ENCODE measurements at places on chromosomes 6 and 20. TPM values are rescaled to one million over a fixed set of nuclear protein-coding genes. Genes with fewer than 3 reads are reported as not detected.

Gene LRFN2
- not detected for total RNA-seq

Gene E2F3
- 3.3 TPM for total RNA-seq

Gene SLC17A4
- total RNA-seq, result not detected

Gene SLC13A3
- 2.5 TPM for total RNA-seq

Gene BMP2
- 0.18 TPM for total RNA-seq

Gene GPR6
- total RNA-seq, result not detected

Gene ZC2HC1B
- total RNA-seq, result not detected

Gene SAMD3
- total RNA-seq, result 3.1 TPM

Gene PI16
- under 0.01 TPM for total RNA-seq

DNA sequence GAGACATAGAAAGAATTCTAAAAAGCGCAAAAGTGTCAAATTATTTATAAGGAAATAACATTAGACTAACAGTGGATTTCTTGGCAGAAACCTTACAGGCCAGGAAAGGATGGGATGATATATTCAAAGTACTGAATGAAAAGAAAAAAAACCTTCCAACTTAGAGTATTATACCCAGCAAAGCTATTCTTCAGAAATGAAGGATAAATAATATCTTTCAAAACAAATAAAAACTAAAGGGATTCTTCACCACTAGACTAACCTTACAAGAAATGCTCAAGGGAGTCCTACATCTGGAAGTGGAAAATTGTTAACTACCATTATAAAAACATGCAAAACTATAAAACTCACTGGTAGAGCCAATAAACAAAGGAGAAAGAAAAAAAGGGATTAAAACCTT is 65.8 kb downstream of the SLC22A2 start:
- DNase-seq, result no peak

DNA sequence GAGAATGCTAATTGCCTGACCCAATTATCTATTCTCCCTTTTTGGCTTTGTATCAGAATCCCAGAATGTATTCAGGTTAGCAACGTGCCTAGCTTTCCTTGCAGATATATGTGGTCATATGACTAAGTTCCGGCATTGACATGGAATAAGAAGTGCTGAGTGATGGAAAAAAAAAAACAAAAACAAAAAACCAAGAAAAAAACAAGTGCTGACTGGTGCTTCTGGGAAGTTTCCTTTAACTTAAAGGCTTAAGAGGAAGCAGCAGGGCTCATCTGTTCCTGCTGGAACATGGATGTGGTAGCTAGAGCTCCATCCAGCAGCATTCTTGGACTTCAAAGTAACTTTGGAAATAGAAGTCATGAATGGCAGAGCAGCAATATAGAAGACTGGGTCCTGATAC is 10.4 kb upstream of the RPF2 start:
- DNase-seq, result no peak

DNA sequence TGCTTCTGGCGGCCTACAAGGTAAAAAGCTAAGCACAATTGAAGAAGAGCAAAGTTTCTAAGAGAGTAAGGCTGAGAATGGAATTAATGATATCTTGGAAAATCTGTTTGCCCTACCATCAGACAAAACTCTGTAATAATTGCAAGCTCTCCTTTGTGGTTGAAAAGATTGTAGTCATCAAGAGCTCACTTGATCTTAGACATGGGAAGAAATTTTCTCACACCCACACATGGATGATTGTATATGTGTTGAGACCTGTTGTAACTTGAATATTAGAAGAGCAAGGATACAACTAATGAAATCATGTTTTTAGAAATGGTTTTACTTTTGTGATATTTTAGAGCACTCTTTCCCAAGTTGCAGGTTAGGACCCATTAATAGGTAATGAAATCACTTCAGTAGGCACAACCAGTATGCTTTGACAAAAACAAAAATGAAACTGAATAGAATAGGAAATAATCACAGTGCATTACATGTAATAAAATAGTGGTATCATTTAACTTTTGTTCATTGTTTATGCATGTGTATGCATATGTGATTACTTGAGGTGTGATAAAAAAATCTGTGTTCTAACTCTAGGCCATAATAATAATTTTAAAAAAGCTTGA is 14.0 kb downstream of the DCBLD1 start:
- DNase-seq, result peak; percentile 90

DNA sequence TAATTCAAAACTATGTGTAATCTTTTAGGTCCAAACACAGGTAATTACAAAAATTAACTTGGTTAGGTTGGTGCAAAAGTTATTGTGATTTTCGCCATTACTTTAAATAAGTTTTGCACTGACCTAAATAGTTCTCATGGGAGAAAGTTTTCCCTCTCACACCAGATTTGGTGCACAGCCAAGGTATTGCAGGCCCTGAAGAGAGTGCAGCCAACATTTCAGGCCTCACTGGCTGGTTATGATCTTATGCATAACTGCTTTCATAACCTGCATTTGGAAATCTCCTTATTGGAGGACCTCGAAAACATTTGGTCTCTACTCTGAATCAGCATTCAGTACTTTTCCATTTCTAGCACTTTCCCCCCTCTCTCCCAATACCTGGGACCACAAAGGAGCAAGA is 993.1 kb upstream of the MANEA start:
- DNase-seq, result no peak

DNA sequence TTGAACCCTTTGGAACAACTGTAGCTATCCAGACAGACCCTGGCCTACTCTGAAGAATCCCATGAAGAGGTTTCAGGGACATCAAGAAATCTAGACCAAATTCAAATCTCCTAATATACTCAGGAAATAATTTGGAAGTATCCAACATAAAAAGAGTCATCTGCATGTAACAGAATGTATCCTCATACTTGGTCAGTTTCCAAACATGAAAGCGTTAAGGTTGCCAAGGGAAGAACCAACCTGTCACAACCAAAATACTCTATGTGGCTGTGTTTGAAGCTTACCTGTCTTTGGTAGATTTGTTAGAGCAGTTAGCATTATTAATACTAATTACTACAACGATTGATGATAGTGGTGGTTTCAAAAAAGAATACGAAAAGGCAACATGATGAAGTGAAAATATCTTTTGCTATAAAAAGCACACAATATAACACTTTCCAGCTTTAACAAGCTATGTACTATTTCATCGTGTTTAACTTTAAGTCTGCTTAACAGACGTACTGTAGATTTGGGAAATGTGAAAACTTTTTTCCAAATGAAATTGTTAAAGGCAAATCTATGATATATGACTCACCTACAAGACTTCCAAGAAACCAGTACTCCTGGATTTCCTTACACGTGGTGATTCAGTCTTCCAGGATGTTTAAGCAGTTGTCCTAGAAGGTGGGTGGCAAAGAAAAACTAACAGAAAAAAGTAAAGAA is 46.6 kb upstream of the ENPP1 start:
- peak; percentile 89 for DNase-seq

- DNase-seq, result peak; percentile 11
Observed at GRCh38 chr6:26056583-26057350, 30.5 kb upstream of the HFE start.

GRCh38 chr6:26223228-26223627 is 136.0 kb downstream of the HFE start:
- DNase-seq, result peak; percentile 33

- DNase-seq, result peak; percentile 45
Observed at GRCh38 chr6:43771210-43771857, 1.3 kb downstream of the VEGFA start.

DNA sequence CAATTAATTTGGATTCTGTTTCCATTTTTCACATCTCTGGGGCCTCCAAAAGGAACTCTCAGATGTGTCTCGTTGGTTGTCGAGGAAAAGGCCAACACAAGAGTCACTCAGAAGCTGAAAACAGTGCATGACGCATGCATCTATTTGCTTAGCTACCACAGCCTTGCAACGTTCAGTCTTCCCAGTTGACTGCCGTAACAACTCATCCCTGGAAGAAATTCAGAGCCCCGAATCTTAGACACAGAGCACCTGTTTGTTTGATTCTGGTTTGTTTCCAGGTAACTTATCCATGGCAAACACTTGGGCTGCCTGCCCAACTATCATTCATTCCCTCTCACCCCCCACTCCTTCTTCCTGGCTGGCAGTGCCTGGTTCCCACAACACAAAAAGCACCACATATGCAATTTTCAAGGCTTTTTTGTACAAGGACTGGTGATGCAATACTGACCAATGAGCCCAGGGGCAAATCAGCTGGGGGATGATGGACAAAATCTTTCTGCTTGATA is 60.5 kb downstream of the ZMYND8 start:
- DNase-seq, result no peak

DNA sequence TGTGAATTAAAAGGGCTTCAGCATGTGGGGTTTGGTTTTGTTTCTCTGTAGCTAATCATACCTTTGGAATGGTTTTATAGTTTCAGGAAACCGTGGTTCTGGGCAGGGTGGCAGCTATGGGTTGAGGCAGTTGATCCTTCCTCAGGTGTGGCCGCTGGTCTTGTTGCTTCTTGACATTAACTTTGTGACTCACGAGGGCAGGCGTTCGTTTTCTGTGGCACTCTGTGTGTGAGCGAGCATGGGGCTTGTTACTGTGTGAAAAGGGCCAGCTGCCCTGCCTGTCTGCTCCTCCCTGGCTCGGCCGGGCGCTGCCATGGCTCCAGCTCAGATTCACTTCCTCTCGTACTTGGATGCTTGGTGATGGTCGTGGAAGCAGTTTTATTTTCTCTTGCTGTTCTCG is 16.2 kb downstream of the DNAJC5 start:
- peak; percentile 50 for DNase-seq

DNA sequence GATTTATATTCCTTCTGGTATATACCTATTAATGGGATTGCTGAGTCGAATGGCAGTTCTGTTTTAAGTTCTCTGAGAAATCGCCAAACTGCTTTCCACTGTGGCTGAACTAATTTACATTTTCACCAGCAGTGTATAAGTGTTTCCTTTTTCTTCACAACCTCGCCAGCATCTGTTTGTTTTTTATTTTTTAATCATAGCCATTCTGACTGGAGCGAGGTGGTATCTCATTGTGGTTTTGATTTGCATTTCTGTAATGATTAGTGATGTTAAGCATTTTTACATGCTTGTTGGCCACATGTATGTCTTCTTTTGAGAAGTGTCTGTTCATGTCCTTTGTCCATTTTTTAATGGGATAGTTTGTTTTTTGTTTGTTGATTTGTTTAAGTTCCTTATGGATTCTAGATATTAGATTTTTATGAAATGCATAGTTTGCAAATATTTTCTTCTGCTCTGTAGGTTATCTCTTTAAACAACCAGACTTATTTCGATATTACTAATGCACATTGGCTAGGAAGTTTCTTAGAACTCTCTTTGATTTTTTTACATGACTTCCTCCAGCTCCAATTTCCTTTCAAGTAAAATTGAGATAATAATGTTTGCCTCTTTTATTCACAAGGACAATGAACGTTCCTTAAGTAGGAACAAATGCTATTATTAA is 12.2 kb upstream of the VNN1 start:
- DNase-seq, result no peak

GRCh38 chr6:12367412-12367811 is 77.3 kb downstream of the EDN1 start:
- no peak for DNase-seq

- DNase-seq, result peak; percentile 88
Observed at GRCh38 chr20:34065260-34065659, 46.8 kb downstream of the EIF2S2 start.

- no peak for DNase-seq
Observed at GRCh38 chr20:59820204-59821041, 113.0 kb downstream of the SYCP2 start.

GRCh38 chr6:44561832-44562665 is 174.5 kb downstream of the CDC5L start:
- no peak for DNase-seq

- DNase-seq, result no peak
Observed at GRCh38 chr6:158803733-158804143, 15.4 kb downstream of the EZR start.

DNA sequence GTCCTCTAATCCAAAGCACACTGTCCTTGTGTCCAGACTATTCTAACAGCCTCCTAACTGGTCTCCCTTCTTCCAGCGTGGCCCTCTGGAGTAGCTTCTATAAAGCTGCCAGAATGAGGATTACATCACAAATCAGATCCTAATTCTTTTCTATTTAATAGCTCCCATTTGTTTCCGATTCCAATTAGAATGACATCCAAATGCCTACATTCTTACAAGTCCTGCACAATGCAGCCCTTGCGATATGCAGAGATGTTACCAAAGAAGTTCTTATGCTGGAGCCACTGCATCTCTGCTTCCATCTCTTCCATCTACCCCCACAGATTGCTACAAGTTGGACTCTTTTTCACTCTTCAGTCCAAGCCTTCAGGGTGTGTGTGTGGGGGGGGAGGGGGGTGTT is 40.0 kb downstream of the GMDS start:
- DNase-seq, result no peak

- DNase-seq, result no peak
Observed at GRCh38 chr20:63589261-63590217, 15.5 kb upstream of the HELZ2 start.

- DNase-seq, result no peak
Observed at GRCh38 chr6:164163239-164163638, 748.7 kb downstream of the QKI start.

DNA sequence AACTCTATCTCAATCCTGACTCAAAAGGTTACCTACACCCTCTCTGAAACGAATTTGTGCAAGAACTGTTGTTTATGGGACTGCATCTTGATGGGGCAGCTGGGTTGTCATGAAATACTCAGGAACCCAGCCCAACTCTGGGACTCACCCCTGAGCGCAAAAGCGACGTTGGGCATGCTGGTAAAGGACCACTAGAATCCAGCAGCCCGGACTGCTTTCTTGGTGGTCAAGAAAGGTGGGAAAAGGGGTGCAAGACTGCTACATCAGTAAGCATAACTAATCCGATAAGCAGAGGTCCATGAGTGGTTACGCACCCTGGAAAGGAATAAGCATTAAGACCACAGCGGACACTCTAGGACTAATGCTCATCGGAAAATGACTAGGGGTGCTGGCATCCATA is 6.3 kb upstream of the PRR18 start:
- no peak for DNase-seq

DNA sequence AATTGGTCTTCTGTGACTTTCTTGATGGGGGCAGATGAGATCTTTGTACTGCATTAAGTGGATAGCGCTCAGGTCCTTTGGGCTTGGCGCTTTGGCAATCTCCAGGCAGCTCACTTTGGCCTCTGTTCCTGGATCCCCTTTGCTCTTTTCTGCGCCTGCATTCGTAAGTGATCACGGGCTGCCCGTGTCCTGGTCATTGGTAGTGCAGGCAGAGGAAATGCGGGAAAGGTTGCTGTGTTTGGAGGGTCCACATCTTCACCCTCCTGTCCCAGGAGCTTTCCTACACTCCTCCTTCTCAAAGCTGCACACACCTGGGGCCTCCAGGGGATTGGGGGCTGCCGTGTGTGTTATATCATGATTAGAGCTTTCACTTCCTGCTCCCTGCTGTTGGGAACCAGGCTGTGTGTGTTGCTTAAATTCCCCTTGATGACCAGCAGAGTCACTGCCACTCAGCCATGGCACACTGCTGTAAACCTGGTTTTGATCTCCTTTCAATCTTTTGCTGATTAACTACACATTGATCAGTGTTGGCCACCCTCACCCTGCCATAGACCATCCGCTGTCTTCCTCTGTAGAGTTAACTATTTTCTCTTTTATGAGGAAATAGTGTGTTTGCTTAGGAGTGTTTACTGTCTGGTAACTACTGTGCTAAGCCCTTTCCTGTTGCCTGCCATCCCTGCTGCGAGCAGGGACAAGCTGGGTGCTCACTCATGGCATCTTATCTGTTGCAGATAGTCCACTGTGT is 13.0 kb upstream of the SNHG17 start:
- DNase-seq, result no peak

- no peak for DNase-seq
Observed at GRCh38 chr6:29685718-29686326, 4.9 kb upstream of the ZFP57 start.
